CD4-positive, alpha-beta T cell treated with Interferon alpha-2 for 1 hour (primary cell): ENCODE measurements at places on chromosomes 5 and 9.

- DNase-seq = no peak
These were observed 241.5 kb downstream of the ARRDC3 start for GRCh38 chr5:91141642-91142041.

- peak; percentile 25 for DNase-seq
These were observed 129.4 kb downstream of the C9orf50 start for GRCh38 chr9:129491487-129491855.

DNA sequence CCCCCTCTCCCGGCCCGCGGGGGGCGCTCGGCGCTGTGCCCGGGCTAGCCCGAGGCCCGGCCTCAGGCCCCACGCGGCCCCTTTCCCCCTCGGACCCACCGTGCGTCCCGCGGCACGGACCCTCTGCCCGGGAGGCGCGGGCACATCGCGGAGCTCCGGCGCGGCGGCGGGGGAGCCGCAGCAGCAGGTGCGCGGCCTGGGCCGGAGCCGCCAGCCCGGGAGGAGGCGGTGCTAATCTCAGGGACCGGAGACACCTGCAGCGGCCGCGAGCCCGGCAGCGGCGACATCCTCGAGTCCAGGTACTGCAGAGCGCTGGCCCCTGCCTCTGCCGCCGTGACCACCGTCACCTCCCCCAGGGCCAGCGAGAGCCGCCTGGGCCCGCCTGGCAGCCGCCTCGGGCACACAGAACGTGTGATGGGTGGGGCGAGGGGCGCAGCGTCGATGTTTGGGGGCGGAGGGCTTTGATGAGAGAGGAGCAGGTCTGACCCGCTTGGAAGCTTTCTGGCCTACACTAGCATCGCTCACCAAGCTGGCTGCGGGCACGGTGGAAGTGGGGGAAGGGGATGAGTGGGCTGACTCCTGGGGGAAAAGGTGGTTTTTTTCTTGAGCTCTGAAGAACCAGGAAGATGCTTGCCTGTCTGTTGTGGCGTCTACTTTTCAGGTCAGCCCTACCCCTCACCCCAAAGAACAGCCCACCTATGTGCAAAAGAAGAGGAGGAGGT is 524 bp downstream of the CYFIP2 start:
- DNase-seq = peak; percentile 45

DNA sequence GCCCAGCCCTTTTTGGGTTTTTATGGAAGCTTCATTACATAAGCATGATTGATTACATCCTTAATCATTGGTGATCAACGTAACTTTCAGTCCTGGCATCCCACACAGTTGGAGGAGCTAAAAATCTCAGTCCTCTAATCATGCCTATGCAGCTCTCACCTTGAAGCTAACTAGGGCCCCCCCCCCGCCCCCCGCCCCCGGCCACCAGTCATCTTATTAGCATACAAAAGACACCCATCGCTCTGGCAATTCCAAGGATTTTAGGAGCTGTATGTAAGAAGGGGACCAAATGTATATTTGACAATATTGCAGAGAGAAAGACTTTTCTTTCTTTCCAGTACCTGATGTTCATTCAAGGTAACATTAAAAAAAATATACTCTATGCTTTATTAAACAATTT is 19.0 kb downstream of the ENC1 start:
- DNase-seq = no peak

DNA sequence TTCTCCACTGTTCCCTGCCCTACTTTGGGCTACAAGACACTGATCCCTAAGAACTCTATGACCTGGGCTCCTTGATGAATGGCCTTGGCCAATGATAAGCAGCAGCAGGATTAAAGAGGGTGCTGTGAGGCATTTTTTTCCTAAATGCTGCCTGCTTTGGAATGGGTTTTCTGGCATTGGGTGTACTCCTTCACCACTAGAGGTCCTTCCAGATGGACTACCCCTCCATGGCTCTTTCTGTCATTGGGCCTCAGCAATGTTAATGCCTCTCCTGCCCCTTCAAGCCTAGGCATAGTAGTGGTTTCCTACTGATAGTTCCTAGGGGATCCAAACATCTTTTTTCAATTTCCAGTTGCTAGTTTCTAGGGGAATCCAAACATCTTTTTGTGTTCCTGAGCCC is 319.3 kb upstream of the RPS23 start:
- no peak for DNase-seq

DNA sequence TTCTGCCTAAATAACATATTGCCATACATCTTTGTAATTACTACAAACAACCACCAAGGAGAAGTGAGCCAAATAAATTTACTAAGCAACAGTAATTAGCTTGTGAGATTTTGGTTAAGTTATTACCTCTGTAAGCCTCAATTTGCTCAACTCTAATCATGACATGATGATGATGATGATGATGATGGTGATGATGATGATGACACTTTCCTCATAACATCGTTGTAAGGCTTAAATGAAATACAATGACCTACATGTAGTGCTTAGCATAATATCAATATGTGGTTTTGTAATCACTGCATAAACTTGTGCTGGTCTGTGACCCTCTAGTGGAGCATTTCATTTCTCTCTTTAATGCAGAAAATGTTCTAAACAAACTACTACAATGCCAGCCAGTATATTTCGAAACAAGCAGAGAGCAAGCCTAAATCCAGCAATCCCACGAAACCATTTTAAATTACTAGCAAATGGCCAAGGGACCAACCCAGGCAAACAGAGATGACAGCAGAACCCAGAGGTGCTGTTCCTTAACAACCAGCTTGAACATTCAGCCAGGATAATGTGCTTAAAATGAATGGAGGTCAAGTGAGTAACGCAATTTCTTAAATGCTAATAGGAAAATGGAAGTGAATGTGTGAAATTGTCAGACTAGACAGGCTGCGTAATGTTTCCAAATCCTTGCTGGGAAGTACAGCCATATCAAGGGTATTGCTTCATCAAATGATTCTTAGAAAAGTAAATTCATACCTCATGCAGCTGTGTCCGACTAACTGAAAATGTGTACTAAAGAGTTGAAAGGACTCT is 281.9 kb upstream of the PUM3 start:
- no peak for DNase-seq

- DNase-seq = no peak
These were observed 7.1 kb downstream of the RXRA start for GRCh38 chr9:134333234-134333873.

- DNase-seq = no peak
These were observed 127.1 kb downstream of the ANKRD18B start for GRCh38 chr9:33651125-33651524.

- no peak for DNase-seq
These were observed 10.9 kb downstream of the ZNF169 start for GRCh38 chr9:94270009-94270408.

- DNase-seq = no peak
These were observed 15.0 kb downstream of the NPR3 start for GRCh38 chr5:32726086-32726557.

DNA sequence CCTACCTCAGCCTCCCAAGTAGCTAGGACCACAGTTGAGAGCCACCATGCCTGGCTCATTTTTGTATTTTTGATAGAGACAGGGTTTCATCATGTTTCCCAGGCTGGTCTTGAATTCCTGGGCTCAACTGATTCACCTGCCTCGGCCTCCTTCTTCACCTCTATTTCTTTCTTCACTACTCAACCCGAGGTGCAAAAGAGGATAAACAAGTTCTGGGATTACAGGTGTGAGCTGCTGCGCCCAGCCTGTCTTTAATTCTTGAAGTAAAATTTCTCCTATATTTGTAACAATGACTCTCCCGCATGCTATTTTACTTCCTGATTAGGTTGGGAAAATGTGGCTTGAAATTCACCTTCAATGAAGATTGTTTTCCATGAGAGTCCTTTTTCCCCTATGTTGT is 46.4 kb downstream of the CAST start:
- DNase-seq = no peak

- DNase-seq = no peak
These were observed 283.1 kb downstream of the ADAMTS6 start for GRCh38 chr5:65198456-65199120.

GRCh38 chr5:35990941-35991611 is at the start of gene UGT3A1:
Gene UGT3A1, minus strand, starts transcription at chr5:35991390. Its CDS starts 150 bp downstream, at chr5:35991240.
- DNase-seq = no peak

DNA sequence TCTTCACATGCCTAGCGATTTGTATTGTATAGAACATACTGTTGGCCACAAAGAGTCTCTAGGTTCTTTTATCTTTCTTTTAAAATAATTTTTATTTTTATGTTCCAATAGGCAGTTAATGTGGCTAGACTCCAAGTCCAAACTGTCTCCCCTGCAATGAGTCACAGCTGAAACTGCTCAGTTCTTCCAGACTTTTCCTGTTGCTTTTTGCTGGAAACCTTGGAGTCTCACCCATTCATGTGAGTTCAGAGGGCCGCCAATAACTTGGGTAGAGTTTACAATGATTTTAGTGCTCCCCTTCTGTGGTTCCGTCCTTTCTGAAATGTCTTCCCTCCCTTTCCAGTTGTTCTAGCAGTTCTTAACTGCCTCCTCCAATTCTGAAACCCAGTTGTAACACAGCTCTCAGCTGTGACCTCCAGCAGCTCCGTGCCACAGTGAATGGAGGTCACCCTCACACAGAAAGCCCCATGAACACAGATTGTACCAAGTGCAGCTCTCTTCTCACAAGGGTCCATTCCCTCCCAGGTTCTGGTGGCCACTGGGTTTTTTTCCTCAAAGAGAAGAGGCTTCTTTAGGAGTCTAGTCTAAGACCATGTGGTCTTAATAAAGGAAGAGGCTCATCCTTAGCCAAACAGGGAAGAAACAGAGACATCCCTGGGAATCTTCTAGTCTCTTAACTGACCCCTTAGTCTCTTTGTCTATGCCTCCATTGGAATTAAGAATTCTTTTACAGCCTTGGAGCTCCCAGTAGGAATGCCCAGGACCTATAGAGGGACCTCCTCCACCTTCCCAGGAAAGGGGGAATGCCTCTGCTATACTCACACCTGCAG is 198.5 kb downstream of the SPOCK1 start:
- DNase-seq = no peak

GRCh38 chr9:97905228-97905627 is 17.1 kb downstream of the TRMO start:
- peak; percentile 53 for DNase-seq

DNA sequence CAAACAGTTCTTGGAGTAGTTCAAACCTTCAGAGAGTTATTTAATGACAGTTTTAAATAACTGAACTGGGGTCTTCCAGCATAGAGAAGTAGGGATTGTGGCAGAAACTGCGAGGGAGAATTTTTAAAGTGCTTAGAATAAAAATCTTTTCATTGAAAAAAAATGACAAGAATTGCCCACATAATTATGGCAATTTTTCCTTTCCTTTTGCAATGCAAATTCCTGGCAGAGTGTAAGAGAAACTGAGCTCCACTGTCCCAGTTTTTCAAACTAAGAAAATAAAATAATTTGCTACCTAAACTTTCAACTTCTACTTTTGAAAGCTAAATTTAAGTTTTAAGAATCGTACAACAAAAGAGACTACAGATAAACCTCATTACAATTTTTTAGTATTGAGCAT is 2.3 kb upstream of the PTGER4 start:
- no peak for DNase-seq

GRCh38 chr9:1617419-1617818 is 397.7 kb upstream of the SMARCA2 start:
- DNase-seq = no peak

DNA sequence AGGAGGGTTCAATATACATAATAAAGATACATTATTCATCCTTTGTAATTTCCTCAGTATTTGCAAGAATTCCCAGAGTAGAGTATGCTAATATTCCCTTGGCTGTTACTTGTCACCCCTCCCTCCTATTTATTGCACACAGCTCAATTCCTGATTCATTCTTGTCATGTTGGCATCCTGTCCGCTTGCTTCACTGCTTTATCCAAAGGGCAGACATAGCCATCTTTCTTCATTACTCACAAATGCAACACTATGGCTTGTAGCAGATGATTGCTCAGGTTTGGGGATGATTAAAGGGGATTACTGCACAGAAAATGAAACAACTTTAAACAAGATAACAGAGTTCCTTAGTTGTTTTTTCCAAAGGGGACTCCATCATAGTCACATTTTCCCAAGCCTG is 1.2 kb upstream of the IL33 start:
- no peak for DNase-seq

DNA sequence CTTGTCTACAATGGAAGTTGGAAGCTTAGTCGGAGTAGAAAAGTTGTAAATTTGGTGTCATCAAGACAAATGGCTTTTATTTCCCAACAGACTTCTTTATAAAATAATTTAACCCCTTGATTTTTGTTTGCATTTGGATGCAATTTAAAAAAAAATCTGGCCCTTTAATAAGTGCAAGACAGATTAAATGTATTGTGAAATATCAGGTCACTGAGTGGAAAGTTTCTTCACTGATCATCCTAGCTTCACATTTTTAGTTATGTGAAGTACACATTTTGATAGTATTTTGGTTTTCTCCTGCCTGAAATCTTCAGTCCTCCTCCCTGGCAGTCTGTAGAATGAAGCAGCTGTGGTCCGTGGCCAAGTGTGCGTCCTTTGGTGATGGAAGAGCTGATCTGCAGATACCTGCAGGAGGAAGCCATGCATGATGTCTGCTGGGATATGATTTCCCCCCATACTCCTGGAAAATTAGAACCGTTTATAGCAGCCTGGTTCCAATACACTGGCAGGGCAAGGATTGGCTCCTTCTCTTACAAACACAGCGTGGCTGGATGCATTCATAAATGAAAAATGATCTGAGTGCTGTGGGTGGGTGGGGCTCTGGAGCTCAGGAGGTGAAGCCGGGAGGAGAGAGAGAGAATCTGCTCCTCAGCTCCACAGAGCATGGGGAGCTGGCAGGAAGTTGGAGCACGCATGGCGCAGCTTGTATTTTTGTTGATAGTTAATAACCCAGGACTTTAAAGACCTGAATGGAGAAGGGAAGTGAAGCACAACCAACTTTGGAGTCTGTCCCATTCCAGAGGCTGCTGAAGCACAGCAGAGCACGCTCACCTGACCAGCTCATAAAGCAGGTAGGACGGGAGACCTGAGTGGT is 238.4 kb downstream of the GOLPH3 start:
- no peak for DNase-seq

DNA sequence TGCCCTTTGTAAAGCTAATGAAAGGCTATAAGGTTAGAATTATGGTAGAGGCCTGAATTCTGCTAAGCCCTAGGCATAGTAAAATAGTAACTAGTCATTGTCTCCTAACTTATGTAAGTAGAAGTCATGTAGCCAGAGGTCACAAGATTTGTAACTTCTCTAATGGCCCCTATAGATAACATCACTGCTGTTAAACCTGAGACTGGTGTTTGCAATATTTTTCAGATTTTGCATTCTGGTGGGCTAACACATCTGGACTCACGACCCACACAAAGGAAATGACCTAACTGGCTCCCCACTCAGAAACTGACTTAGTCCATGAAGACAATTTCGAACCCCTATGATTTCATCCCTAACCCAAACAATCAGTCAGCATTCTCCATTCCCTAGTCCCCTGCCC is 37.2 kb upstream of the TTC39B start:
- DNase-seq = no peak
